Kasumi-1 (cell line): ENCODE measurements at places on chromosomes 5 and 9.

- no peak for DNase-seq
Measured at GRCh38 chr5:56783261-56783660, 32.1 kb upstream of the MAP3K1 start.

DNA sequence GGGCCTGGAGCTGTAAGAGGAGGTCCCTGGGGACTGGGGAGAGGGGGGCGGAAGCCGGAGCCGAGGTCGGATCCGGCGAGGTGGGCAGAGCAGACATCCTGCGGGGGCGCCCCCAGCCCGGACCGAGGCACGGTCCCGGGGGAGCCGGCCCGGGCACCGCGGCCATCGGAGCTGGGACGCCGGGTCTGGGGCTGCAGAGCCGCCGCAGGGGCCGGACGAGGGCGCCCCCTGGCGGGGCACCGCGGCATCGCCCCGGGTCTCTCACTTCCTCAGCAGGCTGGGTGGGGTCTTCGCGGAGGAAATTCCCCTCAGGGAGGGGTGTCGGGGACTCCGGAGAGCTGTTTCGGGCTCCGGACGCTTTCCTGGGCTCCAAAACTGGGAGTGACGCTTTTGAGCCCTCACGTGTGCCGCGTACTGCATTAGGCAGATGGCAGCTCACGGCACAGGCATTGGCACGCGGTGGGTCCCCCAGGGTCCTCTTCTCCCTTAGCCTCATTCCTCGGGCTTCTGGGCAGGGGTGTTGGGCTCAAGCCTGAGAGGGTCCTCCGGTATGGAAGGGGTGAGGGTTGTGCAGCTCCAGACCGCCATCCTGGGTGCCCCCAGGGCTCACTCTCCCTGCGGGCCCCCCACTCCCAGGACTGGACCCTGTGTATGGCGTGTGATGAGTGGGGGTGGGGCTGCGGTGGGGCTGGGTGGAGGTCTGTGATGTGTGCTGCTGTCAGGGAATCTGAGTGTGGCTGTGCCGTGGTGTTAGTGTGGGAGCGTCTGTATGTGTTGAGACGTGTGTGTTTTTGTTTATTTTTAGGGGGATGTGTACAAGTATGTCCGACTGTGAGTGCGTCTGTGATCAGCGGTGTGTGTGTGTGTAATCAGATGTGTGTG lies 29.6 kb downstream of the LHX2 start:
- DNase-seq: no peak

GRCh38 chr5:161403996-161404395 lies 142.5 kb downstream of the GABRB2 start:
- DNase-seq: no peak

DNA sequence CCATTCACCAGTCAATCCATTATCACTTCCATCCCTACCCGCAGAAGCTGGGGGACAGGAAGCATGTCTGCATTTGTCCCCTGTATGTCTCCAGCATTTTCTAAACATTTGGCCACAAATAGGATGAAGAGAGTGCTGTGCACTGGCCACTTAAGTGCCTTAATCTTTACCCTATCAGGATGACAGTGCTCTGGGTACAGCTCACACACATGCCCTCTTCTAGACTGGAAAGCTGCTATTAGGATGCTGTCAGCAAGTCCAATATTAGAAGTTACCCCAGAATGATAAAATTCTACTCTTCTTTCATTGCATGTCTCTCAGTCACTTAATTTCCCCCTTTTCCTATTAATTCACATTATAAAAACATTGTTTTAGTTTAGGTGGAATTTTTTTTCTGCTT lies 168.4 kb downstream of the RASEF start:
- no peak for DNase-seq

GRCh38 chr5:61951295-61951694 lies 354.7 kb upstream of the KIF2A start:
- DNase-seq: no peak

- no peak for DNase-seq
Measured at GRCh38 chr5:96142786-96143434, 181.3 kb upstream of the ELL2 start.

- DNase-seq: peak; percentile 34
Measured at GRCh38 chr5:32734827-32735378, 23.8 kb downstream of the NPR3 start.

- DNase-seq: no peak
Measured at GRCh38 chr9:119302988-119303698, 66.1 kb downstream of the BRINP1 start.

DNA sequence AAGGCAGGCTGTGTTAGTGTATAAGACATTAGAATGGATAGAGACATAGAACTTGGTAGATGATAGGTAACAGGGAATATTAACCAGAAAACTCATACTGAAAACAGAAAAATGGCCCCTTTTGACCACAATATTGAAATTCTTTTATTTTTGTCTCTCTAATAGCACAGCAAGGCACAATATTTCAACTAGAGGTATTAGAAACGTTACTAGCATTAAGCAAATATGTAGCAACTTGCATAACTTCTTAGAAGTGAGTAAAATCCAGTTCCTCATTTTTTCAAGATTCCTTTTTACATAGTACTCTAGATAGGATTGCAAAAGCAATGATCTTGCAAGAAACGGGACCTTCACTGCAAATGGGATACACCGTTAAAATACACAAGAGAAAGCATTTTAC lies 102.7 kb upstream of the VCAN start:
- DNase-seq: peak; percentile 69

- no peak for DNase-seq
Measured at GRCh38 chr9:110797611-110798010, 129.0 kb downstream of the MUSK start.
